ENCODE measurements at places on chromosomes 16 and 17.

DNA sequence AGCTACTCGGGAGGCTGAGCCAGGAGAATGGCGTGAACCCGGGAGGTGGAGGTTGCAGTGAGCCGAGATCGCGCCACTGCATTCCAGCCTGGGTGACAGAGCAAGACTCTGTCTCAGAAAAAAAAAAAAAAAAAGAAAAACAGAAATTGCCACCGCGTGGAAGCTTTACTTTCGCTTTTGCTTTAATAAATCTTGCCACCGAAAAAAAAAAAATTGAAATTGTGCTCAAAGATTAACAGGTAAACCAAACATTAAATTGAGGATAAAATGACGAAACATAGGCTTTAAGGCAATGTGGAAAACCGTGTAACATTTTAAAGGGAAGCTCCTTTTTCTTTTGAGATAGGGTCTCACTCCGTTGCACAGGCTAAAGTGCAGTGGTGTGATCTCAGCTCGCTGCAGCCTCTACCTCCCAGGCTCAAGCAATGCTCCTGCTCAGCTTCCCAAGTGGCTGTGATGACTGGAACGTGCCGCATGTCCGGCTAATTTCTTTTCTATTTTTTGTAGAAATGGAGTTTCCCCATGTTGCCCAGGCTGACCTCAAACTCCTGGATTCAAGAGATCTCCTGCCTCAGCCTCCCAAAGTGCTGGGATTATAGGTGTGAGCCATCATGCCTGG, 40.1 kb downstream of the ZNF276 start:
- DNase-seq, result no peak

GRCh38 chr17:1643293-1643998, 2.1 kb downstream of the SCARF1 start:
- DNase-seq, result no peak

GRCh38 chr17:57121308-57122042, 36.4 kb downstream of the AKAP1 start:
- peak; percentile 38 for DNase-seq

GRCh38 chr16:28182183-28182582, 29.6 kb downstream of the XPO6 start:
- DNase-seq, result peak; percentile 25

GRCh38 chr17:61129267-61130254, 270.1 kb upstream of the TBX2 start:
- no peak for DNase-seq

- DNase-seq, result no peak
Measured at GRCh38 chr17:33944412-33944811, 310.7 kb upstream of the CCL2 start.

GRCh38 chr17:351875-352420, 659 bp downstream of the RPH3AL start:
- DNase-seq, result no peak

GRCh38 chr17:68446626-68447041, 10.7 kb downstream of the WIPI1 start:
- no peak for DNase-seq

- DNase-seq, result no peak
Measured at GRCh38 chr17:4083187-4083586, 59.6 kb downstream of the ZZEF1 start.

GRCh38 chr17:55420067-55420775, 1.4 kb downstream of the MMD start:
- DNase-seq, result no peak

- DNase-seq, result peak; percentile 44
Measured at GRCh38 chr17:51461578-51462004, 201.2 kb downstream of the UTP18 start.

- no peak for DNase-seq
Measured at GRCh38 chr17:1967213-1967612, 57.9 kb downstream of the RTN4RL1 start.
